Fibroblast of lung (primary cell): ENCODE measurements at places on chromosomes 11 and 22. TPM values are rescaled to one million over a fixed set of nuclear protein-coding genes. Genes with fewer than 3 reads are reported as not detected.

GRCh38 chr11:117144477-117145392, 648 bp downstream of the PAFAH1B2 start:
- DNase-seq = peak; percentile 73

DNA sequence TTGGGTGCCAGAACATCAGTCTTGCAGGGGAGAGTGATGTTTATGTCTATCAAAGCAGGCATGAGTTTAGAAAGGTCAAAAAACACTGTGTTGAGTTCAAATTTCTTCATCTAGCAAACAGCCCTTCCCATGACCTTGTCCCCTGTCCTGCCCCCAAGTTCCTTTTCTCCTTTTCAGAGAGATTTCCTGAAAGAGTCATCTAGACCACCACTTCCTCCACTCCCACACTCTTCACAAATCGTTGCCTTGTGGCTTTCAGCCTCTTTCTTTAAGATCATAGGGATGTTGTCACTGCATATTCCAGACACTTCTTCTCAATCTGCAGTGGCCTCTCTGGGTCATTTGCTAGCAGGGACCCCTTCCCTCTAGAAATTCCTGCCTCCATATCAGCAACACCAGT, 290.5 kb downstream of the TENM4 start:
- DNase-seq = peak; percentile 12

GRCh38 chr11:112558691-112559090, 298.0 kb upstream of the PLET1 start:
- peak; percentile 76 for DNase-seq

- no peak for DNase-seq
Observed at GRCh38 chr22:28923826-28924732, 40.7 kb downstream of the ZNRF3 start.

DNA sequence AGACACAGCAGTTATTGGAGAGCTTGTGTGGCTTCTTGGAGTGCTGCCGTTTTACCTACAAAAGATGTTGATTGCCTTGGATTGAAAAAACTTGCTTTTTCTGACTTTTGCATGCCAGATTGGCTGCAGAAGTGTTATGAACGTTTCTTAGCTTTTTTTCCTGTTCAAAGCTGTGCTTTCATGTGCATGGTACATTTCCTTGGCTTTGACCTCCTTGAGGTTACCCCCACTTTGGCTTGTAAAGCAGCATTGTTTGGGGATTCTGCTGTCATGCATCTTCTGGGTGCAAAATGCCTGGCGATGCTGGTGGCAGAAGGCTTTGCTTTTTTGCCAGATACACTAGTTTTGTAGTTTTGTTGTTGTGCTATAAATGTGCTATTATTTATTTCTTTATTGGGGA, 80.0 kb downstream of the JRKL start:
- DNase-seq = no peak

GRCh38 chr11:69667619-69668604, 7.2 kb downstream of the LTO1 start:
- DNase-seq = no peak

- no peak for DNase-seq
Observed at GRCh38 chr11:31114442-31114841, 255.1 kb downstream of the DCDC1 start.

DNA sequence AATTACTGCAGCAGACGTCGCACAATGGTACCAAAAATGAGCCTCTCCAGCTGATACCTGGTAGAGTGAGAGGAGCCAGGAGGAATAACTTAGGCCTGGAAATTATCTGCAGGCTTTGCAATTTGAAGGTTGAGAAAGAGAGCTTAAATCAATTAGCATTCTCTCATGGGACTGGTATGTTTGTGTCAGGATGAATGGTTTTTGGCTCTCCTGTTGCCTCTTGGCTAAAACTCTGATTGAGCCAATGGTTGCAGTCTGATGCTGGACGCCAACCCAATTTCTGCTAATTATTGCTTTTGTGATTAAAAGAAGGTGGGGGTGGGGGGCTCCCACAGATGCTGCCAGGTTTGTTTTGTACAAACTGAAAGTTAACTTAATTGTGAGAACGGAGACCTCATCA, 12.5 kb upstream of the NELL1 start:
- DNase-seq = no peak

GRCh38 chr22:44538051-44538450, 40.0 kb upstream of the RTL6 start:
- DNase-seq = peak; percentile 51

- peak; percentile 2 for DNase-seq
Observed at GRCh38 chr11:106917973-106918372, 100.3 kb downstream of the GUCY1A2 start.

DNA sequence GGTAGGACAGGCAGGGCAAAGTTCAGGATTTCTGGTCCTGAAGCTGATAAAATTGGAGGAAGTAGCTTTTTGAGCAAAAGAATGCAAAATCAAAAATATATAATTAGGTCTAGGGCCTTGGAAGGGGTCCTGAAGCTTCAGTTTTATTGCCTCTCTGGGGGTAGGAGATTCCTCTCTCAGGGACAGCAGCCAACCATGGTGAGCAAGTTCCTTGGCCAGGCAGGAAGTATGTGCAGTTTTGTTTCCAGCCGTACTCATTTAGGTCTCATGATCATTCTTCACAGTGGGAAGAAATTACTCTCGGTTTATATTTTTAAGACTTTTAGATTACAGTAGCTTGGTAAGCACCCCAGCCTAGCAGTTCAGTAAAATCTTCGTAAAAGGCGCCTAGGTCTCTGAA, 2.9 kb upstream of the RAB38 start:
- DNase-seq = peak; percentile 47

- peak; percentile 78 for DNase-seq
Observed at GRCh38 chr22:30005213-30005857, 74.9 kb upstream of the HORMAD2 start.

DNA sequence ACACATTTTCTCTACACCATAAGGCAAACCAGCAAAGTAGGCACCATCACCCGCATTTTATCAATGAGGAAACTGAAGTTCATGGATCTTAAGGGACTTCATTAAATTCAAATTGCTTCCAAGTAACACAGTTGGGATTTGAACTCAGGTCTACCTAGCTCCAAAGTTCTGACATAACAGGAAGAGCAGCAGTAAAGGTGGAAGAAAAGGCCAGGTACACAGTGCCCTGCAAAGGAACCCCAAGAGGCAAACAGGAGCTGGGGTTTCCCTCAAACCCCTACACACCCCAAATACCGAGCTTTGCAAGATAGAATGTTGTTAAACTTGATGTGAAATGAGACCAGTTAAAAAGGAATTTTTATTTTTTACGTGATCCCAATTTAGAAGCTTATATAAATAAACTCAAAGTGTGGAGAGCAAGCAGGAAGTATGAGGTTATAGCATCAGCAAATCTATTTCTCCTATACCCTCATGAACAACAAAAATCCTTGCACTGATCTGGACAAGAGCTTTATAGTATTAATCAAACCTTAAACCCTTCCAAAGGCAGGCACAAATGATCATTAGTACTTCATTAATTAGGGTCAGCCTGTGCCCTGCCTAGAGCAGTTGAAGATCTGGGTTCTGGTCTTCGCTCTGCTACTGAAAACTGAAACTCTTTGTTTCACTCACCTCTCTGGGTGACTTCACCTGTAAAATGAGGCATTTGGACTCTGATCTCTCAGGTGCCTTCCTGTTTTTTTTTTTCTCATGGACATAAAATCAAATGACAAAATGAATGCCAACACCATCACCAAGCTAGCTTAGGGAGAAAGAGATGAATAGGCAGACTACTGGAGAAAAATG, 36.5 kb downstream of the SYTL2 start:
- no peak for DNase-seq

DNA sequence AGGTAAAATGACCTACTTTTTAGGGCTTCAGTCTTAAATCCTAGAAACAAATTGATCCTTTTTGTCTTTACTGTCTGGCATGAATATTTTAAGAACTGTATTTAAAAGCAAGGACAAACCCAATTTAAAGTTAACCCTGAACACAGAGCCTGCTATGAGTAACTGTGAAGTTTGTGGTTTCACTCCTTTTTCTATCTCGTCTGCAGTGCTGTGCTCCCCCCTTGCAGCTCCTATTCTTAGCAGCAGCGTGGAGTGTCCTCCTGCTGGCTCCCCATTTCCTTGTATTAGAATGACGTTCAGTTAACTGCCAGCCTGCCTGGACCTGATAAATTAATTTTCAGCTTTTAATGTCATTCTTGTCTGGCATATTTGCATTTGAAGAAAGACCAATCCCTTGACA, 40.0 kb upstream of the LRRC4C start:
- no peak for DNase-seq

DNA sequence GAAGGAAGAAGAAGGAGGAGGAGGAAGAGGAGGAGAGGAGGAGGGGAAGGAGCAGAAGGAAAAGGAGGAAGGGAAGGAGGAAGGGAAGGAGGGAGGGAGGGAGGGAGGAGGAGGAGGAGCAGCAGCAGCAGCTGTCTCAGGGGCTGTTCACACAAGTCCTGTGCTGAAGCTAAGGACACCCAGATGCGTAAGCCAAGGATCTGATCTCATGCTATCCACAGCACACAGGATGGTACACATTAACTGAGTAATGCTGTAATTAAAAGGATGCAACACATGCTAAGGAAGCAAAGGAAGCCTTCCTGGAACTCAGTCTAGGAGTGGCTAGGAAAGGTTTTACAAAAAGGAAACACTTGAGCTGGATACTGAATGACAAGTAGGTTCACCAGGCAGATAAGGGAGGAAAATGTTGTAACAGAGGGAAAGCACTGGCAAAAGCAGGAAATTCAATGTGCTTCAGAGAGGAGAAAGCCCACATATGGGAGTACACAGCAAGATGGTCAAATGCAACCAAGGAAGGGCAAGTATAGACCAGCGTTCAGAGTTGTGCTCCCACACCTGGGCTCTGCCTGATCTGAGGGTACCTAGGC, 32.0 kb downstream of the TRIM66 start:
- DNase-seq = peak; percentile 19

DNA sequence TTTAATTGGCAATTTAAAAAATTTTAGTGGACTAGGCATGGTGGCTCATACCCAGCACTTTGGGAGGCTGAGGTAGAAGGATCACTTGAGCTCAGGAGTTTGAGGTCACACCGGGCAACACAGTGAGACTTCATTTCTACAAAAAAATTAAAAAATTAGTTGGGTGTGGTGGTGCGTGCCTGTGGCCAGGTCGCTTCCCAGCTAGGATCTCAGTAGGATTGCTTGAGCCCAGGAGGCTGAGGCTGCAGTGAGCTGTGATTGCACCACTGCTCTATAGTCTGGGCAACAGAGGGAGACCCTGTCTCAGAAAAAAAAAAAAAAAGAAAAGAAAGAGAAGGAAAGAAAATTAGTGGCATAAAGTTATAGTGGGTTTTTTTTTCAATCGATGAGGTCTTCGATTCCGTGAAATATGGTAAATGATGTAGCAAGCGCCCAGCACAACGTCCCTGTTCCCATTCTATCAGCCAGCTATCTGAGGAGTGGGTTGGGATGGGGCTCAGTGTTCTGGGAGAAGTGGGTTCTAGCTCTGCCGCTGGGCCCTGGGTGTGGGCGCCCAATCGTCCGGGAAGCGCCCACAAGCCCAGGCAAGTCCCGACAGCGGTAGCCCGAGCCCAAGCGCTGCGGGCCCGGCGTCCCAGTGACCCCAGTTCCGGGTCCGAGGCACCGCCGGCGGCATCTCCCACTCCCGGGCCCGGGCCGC, 1.4 kb downstream of the FOSL1 start:
- DNase-seq = peak; percentile 30

POTEH gene
- not detected in 2 replicates for total RNA-seq

EHBP1L1 gene
- 46.5 and 53.5 TPM in 2 replicates for total RNA-seq

CCDC116 gene
- under 0.01 and 0.17 TPM in 2 replicates for total RNA-seq

OR10A2 gene
- total RNA-seq = not detected in 2 replicates

MFNG gene
- under 0.01 TPM in 1 of 2 replicates, not detected in the other for total RNA-seq

ELFN2 gene
- total RNA-seq = under 0.01 TPM in 2 replicates
